Panc1 (cell line): ENCODE measurements at places on chromosomes 6 and 20. TPM values are rescaled to one million over a fixed set of nuclear protein-coding genes. Genes with fewer than 3 reads are reported as not detected.

NRSN1 gene
- total RNA-seq: not detected

- DNase-seq: no peak
Observed at GRCh38 chr20:16072220-16072619, 501.0 kb downstream of the KIF16B start.

BNIP5 gene
- not detected for total RNA-seq

DNA sequence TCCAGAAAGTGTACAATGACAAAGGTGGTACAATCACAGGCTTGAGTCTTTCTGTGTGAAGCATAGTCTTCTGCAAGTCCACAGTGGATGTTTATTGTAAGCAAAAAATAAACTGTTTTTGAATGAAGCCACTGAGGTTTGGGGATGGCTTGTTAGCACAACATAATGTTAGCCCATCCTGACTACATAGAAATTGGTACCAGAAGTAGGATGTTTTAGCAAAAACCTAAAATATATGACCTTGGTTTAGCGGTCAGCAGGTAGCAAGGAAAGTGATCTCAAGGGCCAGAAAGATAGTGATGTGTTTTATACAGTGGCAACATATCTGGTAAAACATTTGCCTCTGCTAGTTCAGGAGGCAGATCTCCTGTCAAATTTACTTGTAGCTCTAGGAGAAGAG lies 15.8 kb downstream of the PLAGL1 start:
- DNase-seq: no peak

OPRM1 gene
- not detected for total RNA-seq

DNA sequence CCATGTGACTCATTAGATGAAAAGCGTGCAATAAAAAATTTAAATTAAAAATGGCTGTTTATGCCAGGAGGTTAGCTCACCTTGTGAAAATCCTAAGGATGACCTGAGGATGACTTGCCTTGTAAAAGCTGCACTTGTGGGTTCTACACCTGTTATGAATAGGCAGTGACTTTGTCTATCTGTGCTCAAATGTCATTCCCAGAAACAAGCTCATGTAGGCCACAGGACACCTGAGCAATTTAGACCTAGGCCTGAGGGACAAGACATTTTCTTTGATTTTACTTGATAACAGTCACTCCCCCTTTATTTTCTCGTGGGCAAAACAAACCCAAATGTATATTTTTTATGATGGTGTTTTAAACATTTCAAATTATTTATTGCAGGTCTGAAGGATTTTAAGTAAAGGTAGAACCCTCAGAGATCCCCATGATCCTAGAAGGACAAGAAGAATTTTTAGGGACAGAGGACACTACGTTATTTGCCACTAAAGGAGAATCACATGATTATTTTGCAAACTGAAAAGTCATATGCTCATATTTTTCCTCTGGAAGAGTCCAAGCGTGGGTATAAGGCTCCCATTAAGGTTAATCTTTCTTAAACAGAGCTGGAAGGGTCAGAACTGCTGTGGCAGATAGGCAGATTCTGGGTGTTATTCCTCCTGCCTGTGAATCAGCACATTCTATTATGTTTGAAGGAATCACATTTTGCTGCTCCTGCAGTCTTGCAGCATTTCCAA lies 277.5 kb upstream of the MAN1A1 start:
- DNase-seq: no peak

CHRNA4 gene
- total RNA-seq: 2.4 TPM

DNA sequence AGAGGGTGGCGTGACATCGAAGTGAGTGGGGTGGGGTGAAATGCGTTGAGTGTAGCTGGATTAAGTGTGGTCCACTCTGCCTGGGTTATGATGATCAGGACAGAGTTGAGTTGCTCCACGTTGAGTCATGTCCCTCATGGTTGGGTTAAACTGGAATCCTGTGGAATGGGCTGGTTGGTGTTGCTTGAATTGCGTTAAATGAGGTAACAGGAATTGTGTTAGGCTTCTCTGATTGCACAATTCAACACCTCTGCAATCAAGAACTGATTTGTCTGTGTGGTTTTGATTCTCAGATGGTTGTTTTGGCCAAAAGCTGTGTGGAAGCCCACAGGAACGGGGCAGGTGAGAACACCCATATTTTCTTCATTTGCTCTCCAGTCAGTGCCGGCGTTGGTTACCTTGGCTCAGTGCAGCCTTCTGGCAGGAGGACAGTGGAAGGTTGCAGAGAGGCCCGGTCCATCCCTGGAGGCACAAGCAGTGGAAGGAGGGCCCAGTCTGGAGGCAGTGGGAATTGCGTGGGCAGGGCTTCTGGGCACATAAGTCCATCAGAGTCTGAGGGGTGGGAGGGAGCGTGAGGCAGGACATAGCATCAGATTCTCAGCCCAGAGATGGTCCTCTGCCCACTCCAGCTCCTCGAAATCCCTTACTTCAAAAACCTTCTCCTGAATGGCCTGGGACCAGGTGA lies 11.6 kb downstream of the NOTCH4 start:
- no peak for DNase-seq

DNA sequence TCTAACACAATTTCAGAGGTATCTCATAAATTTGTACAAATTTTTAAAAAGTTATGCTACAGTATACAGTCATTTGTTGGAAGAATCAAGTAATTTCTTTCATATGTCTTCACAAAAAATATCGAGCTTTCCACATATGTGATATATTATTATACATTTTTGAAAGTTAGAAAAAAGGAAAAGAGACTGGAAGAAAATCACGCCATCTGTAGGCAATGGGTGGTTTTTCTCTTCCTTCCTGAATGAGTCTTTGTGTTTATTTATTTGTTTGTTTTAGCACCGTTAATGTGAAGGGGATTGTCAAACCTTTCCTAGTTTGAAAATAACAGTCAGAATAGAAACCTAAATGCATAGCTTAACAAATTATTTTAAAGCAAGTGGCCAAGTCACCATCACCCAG lies 130.6 kb downstream of the SYNDIG1 start:
- DNase-seq: no peak

MARCKS gene
- 35.3 TPM for total RNA-seq

DNA sequence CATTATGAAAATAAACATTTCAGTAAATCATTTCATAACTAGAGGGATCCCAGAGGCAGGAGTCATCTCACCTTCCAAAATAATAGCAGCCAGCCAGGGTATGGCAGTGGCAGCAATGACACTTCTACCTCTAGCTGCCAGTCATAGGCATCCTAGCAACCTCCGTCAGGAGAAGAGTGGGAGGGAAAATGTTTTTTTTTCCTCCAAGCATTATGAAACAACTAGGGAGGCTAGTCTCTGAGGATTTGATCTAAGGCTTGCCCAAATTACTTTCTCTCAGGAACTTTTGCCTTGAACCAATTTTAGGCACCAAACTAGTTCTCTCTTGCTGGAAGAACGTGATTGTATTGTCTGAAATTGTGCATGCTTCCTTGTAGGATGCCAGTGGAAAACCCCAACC lies 208.7 kb upstream of the PREP start:
- no peak for DNase-seq

DNA sequence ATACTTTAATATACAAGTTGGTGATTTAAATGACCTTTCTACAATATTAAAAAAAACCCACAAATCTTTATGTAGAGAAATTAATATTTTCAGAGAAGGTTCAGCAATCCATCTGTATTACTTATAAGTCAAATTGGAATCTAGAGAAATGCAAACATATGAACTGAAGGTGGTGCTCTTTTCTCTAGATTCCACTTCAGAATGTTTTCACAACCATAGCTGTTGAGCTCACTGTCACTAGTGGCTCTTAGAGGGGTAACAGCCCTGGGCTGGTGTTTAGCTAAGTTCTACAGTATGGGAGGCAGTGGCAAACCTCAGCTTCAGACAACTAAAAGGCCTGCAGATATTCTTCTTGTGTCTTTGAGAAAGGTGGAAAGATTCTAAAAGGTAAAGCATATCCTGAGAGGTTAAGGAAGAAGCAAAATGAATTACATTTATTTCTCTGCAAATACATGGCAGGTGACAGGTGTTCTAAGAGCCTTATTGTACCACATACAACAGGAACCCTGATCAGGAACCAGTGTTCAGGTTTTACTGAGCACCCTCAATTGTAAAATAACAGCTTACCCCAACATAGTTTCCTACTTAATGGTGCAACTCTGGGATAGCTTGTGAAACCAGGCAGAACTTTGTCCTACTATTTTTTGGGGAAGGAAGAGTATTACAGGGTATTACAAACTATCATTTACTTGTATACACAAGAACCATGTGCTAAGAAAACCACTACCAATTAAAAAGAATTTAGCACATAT lies 56.6 kb upstream of the SAMHD1 start:
- no peak for DNase-seq

DNA sequence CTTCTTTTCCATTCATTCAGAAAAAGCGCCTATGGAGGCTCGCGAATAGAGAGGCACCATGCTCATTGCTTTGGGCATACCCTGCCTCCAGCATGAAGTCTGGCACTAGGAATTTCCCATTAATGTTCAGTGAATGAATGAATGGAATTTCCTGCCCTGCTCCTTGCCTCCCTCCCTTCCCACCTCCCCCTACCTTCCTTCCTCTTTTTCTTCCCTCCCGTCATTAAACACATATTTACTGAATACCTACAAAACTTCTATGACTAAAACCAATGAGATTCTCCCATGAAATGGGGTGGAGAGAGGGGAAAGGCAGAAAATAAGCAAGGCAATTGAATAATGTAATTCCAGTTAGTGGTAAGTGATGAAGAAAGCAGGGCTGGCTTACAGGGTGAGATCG lies 213.8 kb upstream of the AGPAT4 start:
- DNase-seq: no peak

GRCh38 chr6:53813096-53813495 lies 18.3 kb downstream of the LRRC1 start:
- DNase-seq: no peak

- no peak for DNase-seq
Observed at GRCh38 chr6:67031451-67031850, 1324.4 kb upstream of the EYS start.

PAK5 gene
- total RNA-seq: not detected

DNA sequence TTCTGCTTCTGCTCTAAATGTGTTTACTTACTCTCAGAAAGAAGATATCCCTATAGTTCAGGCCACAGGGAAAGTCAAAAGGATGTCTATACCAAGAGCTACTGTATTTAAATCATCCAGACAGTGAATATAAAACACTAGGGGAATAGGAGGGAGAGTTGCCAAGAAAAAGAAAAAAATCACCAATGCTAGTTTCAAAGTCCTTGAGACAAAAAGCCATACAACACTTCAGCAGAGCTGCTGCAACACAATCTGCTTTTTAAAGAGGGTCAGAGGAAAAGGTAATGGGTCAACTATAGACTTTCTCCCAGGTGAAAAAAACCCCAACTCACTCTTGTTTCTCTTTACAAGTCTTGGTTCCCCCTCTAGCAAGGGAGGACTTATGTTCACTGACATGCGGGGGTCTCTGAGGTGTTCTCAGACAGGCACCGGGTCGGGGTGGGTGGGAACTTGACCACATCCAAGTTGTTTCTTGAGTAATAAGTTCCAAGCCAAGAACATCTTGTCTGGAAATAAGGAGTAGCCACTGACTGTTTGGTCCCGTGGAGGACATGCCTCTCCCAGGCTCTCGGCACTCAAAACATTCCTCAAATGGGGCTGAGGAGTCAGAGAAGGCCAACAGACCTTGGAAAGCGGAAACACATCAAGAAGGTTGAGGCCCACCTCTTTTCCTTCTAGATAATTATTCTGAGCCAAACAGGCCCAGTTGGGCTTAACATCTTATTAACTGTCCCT lies 47.7 kb downstream of the GJA10 start:
- no peak for DNase-seq

EDN3 gene
- not detected for total RNA-seq

MLN gene
- not detected for total RNA-seq

MYT1 gene
- 0.41 TPM for total RNA-seq

DNA sequence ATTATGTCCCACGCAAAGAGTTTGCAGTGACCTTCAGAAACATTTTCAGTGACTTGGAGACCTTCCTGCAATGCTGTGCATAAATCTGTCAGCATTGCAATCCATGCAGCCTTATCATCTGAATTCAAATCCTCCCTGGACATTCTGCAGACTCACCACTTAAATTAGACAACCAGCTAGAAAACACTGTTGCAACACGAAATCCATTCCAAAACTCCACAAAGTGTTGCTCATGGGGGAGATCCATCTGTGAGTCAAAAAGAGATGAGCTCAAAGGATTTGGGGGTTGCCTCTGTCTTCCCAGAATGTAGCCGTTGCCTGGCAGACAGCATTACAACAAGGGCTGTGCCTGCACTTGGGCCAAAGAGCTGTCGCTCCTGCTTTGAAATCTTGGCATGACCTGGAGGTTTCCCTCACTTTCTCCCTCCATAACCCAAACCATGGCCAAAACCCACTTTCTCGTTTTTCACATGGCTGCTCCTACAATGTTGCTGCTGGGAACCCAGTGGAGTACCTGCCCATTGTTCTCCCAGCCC lies 163.5 kb upstream of the CDYL start:
- DNase-seq: no peak

DNA sequence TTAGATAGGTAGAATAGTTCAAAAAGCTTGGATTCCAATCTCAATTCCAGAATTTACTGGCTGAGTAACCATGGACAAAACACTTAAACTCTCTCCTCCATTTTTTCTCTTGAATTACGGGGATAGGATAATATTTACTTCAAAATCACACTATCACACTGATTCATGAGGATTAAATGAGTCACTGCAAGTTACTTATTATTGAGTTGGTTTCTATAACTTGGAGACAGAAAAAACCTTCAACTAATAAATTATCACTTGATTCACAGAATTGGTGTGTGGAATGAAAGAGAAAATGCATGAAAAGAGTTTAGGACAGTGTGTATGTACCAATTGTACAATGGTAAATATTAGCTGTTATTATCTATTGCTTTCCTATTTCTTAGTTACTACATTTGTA lies 585.2 kb downstream of the PHF3 start:
- no peak for DNase-seq

GRCh38 chr6:26457264-26457805 lies 420 bp upstream of the BTN2A1 start:
- DNase-seq: no peak

- peak; percentile 13 for DNase-seq
Observed at GRCh38 chr6:89792881-89793280, 26.7 kb downstream of the MDN1 start.

DNA sequence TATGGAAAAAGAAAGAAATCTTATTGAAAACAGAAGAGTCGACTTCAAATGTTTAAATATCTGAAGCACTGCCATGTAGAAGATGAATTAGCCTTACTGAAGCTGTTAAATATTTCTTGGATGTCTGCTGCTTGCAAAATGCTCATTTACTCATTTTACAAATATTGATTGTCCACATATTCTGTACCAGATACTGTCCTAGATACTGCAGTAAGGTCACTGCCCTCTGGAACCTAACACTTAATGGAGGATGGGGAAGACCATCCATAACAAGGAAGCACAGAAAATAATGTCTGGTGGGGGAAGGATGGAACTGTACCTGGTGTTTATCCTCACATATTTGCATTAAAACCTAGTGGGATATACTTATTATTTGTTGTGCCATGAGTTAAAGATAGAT lies 99.0 kb downstream of the RCAN2 start:
- no peak for DNase-seq

GRCh38 chr20:59163631-59164530 lies at the start of gene ZNF831:
Gene ZNF831, plus strand, starts transcription at chr20:59163821. Its CDS starts 27,199 bp downstream, at chr20:59191020.
- no peak for DNase-seq
